Sciatic nerve (tissue), 2 donors: ENCODE measurements at places on chromosomes 7 and 10. TPM values are rescaled to one million over a fixed set of nuclear protein-coding genes. Genes with fewer than 3 reads are reported as not detected.

DNA sequence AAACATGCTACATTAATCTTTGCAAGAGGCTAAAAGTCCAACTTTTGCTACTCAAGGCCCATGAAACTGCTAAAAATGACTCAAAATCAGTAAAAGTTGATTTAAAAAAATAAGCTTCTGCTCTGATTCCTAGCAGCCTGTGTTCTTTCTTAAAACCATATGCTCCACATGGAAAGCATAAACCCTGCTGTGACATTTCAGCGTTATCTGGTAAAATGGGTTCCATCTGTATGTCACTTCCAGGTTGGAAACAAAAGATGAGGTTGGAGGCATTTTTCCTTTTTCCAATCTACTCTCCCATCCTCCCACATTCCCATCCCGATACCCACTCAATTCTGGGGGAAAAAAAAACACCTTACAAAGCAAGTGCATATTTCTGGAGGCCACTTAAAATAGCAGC lies 439.5 kb downstream of the NEBL start:
- DNase-seq, result no peak

GRCh38 chr7:158595068-158595467 lies 7.4 kb upstream of the PTPRN2 start:
- DNase-seq, result no peak

DNA sequence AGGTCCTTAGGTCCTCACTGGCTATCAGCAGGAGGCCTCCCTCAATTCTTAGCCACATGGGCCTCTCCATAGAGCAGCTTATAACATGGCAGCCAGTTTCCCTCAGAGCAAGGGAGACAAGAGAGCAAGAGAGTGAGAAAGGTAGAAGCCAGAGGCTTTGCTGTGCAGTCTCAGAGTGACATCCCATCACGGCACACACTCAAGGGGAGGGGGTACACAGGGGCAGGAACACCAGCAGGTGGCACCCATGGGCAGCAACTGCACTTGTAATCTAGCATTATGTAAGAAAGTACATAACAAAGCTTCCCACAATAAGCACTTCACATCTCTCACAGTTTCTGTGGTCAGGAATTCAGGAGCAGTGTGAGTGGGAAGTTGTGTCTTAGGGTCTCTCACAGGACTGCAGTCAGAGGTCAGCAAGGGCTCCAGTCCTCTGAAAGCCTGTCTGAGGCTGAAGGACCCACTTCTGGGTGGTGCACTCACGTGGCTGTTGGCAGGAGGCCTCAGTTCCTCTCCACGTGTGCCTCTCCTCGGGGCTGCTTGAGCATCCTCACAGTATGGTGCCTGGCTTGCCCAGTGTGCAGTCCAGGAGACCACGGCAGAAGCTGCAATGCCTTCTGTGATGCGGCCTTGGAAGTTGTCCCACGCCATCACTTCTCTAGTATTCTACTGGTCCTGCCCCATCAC lies 159.4 kb downstream of the OAT start:
- no peak for DNase-seq

DNA sequence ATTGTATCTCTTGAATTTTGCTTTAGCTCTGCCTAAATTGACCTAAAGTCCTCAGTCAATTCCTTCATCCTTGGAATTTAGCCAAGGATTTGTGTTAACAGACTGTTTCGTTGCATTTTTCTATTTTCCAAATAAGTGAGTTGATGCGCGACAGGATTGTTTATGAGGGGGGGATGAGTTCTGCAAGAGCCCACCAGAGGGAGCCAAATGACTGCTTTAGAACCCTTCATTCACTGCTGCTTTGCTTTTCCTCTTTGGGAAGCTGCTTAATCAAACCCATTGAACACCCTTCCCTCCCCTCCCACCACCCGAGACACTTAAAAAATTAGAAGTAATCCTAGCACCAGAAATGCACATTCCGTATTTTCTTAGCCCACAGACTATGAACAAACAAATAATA lies 33.7 kb upstream of the PTF1A start:
- no peak for DNase-seq

GRCh38 chr10:126910196-126910595 lies 5.0 kb downstream of the DOCK1 start:
- no peak for DNase-seq

GRCh38 chr7:43283706-43284105 lies 171.3 kb downstream of the HECW1 start:
- DNase-seq, result no peak

POLR2J2 gene
- total RNA-seq, result 20.6 TPM

C10orf90 gene
- not detected for total RNA-seq

GRCh38 chr10:78942091-78942501 lies 126.7 kb upstream of the ZMIZ1 start:
- DNase-seq, result no peak

DNA sequence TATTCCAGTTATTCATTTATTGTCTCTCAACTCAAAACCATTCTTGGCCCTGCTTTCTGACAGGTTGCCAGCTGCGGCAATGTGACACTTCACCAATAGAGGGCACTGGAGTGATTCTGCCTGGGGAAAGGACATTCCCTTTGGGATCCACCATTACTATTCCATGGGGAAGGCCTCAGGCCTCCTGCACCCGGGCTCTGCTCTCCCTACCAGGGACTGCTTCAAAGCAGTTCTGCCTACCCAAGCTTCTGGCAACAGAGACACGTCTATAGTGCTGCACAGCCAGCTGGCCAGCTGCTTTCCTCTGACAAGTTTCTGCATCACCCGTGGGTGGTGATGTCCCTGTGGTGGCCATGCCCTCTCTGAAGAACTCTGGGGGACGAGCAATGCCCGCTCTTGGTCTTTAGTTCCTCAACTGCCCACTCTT lies 163.8 kb downstream of the ELMO1 start:
- DNase-seq, result peak; percentile 75

DNA sequence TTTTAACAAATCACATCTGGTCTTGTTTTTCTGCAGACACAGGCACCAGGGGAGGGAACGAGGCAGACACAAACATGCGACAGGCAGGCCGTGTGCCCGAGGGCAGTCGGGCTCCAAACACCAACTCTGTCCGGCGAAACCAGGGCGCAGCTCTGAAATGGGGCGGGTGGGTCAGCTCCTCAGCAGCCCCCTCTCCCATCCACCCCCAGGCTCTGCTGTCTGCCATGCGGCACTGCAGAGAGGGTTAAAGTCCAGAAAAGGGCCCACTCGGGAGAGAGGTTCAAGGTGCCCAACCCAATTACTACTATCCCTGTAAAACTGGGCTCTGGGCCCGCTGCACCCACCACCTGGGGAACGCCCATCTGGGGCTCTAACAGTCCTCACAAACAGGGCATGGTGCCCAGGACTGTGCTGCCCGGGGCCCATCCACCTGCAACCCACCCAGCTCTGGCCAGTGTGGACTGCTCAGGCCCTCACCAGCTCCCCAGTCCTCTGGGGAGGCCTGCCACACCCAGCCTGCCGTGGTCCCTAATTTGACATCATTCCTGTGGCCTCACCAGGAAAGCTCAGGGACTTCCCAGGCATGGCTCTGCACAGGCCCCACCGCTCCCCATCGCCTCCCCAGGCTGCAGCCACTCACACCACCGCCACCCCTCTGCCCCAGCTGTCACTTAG lies 18.7 kb downstream of the YKT6 start:
- DNase-seq, result peak; percentile 45

DNA sequence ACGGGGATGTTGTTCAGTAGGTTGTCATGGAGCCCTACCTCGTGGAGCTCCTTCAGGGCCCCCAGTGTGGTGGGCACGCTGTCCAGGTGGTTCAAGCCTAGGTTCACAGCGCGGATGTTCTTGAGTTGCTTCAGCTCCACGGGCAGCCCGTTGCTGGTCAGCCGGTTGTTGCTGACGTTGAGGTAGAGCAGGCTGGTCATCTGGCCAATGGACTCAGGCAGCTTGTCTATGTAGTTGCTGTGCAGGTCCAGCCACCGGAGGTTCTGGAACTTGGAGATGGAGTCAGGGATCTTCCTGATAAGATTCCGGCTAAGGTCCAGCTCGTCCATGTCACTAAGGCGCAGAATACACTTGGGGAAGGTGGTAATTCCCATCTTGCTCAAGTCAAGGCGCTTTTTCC lies 26.0 kb downstream of the LRRC18 start:
- no peak for DNase-seq

GRCh38 chr10:36367362-36367761 lies 725.3 kb upstream of the FZD8 start:
- DNase-seq, result no peak

VAX1 gene
- total RNA-seq, result not detected
